ENCODE measurements at places on chromosomes 13 and 19. TPM values are rescaled to one million over a fixed set of nuclear protein-coding genes. Genes with fewer than 3 reads are reported as not detected.
A peak's percentile ranks its signal among the peaks of the same experiment; 100 is the strongest.

GRCh38 chr13:36038785-36039555 lies 92.2 kb downstream of the DCLK1 start:
- H3K27me3 ChIP-seq: no peaks in the 10 kb centered on the region
- DNase-seq: no peak
- no peaks in the 10 kb centered on the region for H3K4me1 ChIP-seq
- no peaks in the 10 kb centered on the region for H3K36me3 ChIP-seq

- H3K4me1 ChIP-seq: peaks cover 4% of the 10 kb centered on the region
- peak; percentile 31 for DNase-seq
- no peak overlapping the region for H3K27ac ChIP-seq
- H3K36me3 ChIP-seq: no peaks in the 10 kb centered on the region
- H3K27me3 ChIP-seq: no peaks in the 10 kb centered on the region
These were observed 8.9 kb downstream of the IGFL3 start for GRCh38 chr19:46115396-46116106.

DNA sequence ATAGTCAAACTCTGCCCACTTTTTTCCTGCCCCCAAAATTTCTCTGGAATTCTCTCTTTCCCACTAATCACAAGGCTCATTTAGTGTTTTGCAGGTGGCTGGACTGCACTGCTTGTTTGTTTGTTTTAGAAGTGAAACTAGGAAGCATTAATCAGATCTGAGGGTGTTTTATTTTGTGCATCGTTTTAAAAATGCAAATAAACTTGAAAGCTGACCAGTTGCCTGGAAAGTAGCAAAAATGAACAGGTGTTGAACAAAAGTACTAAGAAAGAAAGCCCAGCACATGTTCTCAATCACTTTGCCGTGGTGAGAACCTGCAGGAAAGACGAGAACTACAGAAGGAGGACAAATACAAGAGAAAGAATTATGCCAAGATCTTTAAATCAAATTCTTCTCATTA lies 365.5 kb downstream of the PCDH9 start:
- no peak overlapping the region for H3K27ac ChIP-seq
- H3K27me3 ChIP-seq: no peaks in the 10 kb centered on the region
- H3K4me1 ChIP-seq: no peaks in the 10 kb centered on the region
- H3K36me3 ChIP-seq: no peaks in the 10 kb centered on the region
- no peak overlapping the region for H3K4me3 ChIP-seq
- DNase-seq: no peak

DNA sequence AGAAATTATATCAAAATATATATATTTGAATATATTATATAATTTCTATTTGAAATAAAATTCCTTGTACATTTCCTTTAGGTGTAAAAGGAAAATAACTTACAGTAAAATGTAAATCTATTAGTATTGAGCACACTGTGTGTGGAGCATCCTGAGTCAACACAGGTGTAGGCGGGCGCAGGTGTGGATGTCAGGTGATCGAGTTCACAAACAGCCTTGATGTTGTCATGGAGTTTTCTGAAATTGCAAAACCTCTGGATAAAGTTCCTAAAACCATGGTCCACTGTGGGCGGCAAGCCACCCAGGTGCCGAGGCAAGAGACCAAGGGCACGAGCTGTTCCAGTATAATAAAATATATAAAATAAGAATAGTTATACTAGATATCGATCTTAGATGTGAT lies 27.7 kb upstream of the MCF2L start:
- H3K4me3 ChIP-seq: no peak overlapping the region
- H3K36me3 ChIP-seq: no peaks in the 10 kb centered on the region
- H3K27ac ChIP-seq: no peak overlapping the region
- DNase-seq: no peak
- H3K27me3 ChIP-seq: no peaks in the 10 kb centered on the region
- H3K4me1 ChIP-seq: peaks cover 4% of the 10 kb centered on the region

DNA sequence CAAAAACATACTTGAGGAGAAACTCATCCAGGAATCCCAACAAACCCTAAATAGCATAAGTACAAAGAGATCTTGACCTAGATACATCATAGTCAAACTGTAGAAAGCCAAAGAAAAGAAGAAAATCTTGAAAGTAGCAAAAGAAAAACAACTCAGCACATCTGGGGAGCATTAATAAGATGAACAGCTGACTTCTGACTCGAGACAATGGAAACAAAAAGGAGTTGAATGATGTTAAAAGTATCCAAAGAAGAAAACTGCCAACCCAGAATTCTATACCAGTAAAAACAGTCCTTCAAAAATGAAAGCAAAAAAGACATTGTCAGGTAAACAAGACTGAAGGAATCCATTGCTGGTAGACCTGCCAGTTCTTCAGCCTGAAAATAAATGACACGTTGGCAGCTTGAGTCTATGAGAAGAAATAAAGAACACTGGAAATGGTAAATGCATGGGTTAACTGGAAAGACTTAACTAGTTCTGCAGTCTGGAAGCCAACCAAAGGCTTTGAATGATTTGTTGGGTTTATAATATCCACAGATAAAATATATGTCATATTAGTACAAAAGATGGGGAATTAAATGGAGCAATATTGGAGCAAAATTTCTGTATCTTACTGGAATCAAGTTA lies 46.8 kb downstream of the TSSK6 start:
- no peaks in the 10 kb centered on the region for H3K27me3 ChIP-seq
- no peak for DNase-seq
- peaks cover 24% of the 10 kb centered on the region for H3K36me3 ChIP-seq
- peaks cover 30% of the 10 kb centered on the region for H3K4me1 ChIP-seq
- no peak overlapping the region for H3K27ac ChIP-seq

- no peak for DNase-seq
- H3K36me3 ChIP-seq: peaks cover 6% of the 10 kb centered on the region
- H3K4me1 ChIP-seq: peaks cover 21% of the 10 kb centered on the region
These were observed 939 bp upstream of the RANBP3 start for GRCh38 chr19:5978606-5979552.

DNA sequence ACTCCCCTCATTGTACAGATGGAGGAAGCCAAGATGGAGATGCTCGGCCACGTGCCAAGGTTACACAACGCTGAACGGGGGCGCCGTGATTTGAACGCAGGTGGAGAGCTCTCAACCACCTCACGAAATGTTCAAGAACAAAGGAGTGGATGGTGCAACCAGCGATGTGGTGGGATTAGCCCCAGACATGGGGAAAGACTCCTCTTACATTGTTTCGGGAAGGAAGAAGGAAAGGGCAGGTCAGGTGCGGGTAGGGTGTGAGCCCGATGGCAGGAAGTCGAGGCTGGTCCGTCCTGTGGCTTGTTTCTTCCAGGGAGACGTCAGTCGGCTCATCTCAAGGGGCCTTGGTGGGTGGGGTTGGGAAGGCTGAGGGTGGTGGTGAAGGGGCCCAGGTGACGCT lies 7.1 kb upstream of the KLK14 start:
- no peaks in the 10 kb centered on the region for H3K36me3 ChIP-seq
- no peak overlapping the region for H3K4me3 ChIP-seq
- DNase-seq: no peak
- H3K27me3 ChIP-seq: no peaks in the 10 kb centered on the region
- no peak overlapping the region for H3K27ac ChIP-seq

- H3K27ac ChIP-seq: no peak overlapping the region
- H3K36me3 ChIP-seq: no peaks in the 10 kb centered on the region
- no peaks in the 10 kb centered on the region for H3K27me3 ChIP-seq
These were observed 481 bp downstream of the FGF22 start for GRCh38 chr19:640161-640558.

DNA sequence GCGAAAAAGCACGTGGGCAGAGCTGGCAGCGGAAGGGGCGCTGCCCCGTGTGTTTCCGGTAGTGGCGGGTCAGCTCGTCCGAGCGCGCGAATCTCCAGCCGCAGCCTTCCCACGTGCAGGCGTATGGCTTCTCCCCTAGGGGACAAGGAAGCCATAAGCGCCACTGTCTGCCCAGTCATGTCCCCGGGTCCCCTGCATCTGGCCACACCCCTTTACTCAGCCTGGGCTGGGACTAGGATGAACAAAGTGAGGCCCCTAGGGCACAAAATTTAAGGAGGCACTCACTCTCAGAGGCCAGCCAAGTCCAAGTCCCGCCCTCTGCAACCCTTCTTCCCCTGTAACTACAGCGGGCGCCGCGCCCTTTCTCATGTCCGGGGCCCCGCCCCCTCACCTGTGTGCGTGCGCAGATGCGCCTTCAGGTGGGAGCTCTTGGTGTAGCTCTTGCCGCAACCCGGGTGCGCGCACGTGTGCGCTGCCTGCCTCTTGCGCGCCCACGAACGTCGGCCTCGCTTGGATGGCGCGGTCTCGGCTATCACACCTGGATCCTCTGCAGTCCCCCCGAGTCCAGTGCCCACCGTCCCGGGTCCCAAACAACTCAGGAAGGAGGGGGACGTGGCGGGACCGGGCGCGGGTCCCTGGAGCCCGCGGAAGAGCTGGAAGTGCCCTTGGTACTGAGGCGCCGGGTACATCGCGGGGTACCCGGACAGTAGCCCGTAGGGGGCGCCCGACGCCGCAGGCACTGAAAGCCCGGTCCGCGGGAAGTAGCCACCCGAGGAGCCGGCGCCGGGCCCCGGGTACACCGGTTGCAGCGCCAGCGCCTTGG lies 1.9 kb downstream of the KLF1 start:
- H3K4me1 ChIP-seq: peaks cover 15% of the 10 kb centered on the region
- DNase-seq: peak; percentile 57
- H3K4me3 ChIP-seq: peak overlapping the region; percentile 69

GRCh38 chr19:18220632-18221275 lies 5.5 kb downstream of the PDE4C start:
- no peaks in the 10 kb centered on the region for H3K36me3 ChIP-seq
- no peak overlapping the region for H3K4me3 ChIP-seq
- no peaks in the 10 kb centered on the region for H3K27me3 ChIP-seq
- DNase-seq: no peak
- H3K4me1 ChIP-seq: peaks cover 8% of the 10 kb centered on the region
- no peak overlapping the region for H3K27ac ChIP-seq

DNA sequence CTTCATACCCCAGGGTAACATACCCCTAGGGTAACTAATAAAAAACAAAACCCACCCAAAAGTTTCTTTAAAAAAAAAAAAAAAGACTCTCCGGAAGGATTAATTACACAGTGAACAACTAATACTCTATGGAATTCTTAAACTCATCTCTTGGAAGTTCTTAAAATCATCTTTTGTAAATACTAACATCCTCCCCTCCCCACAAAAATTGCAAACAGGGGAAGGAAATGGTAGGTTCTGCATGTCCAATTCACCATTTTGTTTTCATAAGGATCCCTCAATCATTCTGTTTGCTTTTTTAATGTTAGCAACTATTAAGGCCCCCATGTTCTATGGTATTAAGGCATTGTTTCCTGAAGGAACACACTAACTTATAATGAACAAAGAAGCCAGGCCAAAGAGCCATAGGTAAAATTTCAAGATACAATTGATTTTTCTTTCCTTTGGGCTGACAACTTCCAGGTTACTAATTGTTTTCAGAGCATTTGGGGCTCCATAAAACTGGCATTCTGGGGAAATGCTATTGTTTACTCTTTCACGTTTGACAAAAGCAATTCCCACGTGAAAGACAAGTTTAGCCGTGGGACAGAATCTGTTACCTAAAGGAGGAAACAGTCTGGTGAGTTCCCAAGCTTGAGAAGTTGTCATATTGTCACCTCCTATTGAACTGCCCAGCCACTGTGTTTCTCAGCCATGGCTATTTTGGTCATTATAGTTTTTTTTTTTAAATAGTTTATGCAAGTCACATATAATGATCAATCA lies 107.0 kb downstream of the FLT1 start:
- no peak overlapping the region for H3K4me3 ChIP-seq
- no peaks in the 10 kb centered on the region for H3K27me3 ChIP-seq
- no peak for DNase-seq
- H3K36me3 ChIP-seq: peaks cover 1% of the 10 kb centered on the region

DNA sequence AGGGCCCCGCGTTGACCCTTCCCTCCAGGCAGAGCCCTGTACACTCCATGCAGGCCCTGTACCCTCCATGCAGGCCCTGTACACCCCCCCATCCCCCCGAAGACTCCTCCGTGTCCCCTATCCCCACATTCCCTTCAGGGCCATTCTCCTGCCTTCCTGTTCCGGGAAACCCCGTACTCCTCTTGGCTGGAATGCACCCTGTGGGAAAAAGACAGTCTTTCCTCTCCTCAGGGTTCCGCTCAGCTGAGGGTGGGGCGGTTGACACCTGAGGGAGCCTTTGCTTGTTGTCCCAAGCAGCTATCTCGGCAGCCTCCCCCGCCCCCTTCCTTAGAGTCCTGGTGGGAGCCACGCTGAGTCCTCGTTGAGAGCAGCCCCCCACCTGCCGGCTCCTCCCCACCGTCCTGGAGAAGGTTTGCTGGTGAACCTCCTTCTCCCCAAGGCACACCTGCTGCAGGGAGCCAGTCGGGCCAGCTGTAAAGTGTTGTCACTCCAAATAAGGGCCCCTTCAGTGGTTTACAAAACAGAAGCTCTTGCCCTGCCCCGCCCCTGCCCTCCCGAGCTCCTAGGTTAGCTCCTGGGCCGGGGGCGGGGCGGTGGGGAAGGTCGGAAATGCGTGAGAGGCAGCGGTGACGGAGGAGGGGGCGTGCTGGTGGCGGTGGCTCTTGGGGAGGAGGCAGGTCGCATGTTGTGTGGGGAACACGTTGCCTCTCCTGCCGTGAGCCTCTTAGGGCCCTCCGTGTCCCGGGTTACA lies 1.5 kb downstream of the GNA11 start:
- H3K4me3 ChIP-seq: peak overlapping the region; percentile 77
- H3K27me3 ChIP-seq: no peaks in the 10 kb centered on the region
- no peak overlapping the region for H3K27ac ChIP-seq
- H3K4me1 ChIP-seq: peaks cover 17% of the 10 kb centered on the region
- no peaks in the 10 kb centered on the region for H3K36me3 ChIP-seq

- no peak overlapping the region for H3K4me3 ChIP-seq
- H3K27me3 ChIP-seq: no peaks in the 10 kb centered on the region
- H3K4me1 ChIP-seq: no peaks in the 10 kb centered on the region
- no peaks in the 10 kb centered on the region for H3K36me3 ChIP-seq
These were observed 117.7 kb upstream of the GJB6 start for GRCh38 chr13:20349564-20350381.

GRCh38 chr19:6164906-6165531 lies 29.6 kb downstream of the ACSBG2 start:
- no peaks in the 10 kb centered on the region for H3K36me3 ChIP-seq
- no peak overlapping the region for H3K27ac ChIP-seq
- no peak for DNase-seq
- no peaks in the 10 kb centered on the region for H3K27me3 ChIP-seq
- no peak overlapping the region for H3K4me3 ChIP-seq
- H3K4me1 ChIP-seq: no peaks in the 10 kb centered on the region

DNA sequence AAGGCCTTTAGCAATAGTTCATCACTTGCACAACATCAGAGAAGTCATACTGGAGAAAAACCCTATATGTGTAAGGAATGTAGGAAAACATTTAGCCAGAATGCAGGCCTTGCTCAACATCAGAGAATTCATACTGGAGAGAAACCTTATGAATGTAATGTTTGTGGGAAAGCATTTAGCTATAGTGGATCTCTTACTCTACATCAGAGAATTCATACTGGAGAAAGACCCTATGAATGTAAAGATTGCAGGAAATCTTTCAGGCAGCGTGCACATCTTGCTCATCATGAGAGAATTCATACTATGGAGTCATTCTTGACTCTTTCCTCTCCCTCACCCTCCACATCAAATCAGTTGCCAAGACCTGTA lies 19.8 kb downstream of the ZNF583 start:
- H3K4me1 ChIP-seq: no peaks in the 10 kb centered on the region
- H3K36me3 ChIP-seq: no peaks in the 10 kb centered on the region
- DNase-seq: no peak
- H3K27me3 ChIP-seq: no peaks in the 10 kb centered on the region
- no peak overlapping the region for H3K4me3 ChIP-seq
- no peak overlapping the region for H3K27ac ChIP-seq

The DPF1 gene
- polyA plus RNA-seq: 4.0 TPM

The B3GLCT gene
- 0.66 TPM for polyA plus RNA-seq

The B9D2 gene
- polyA plus RNA-seq: 13.9 TPM

The CFAP97D2 gene
- not detected for polyA plus RNA-seq

The RNF113B gene
- not detected for polyA plus RNA-seq

The TMEM86B gene
- polyA plus RNA-seq: 1.7 TPM

The RGCC gene
- polyA plus RNA-seq: 11.9 TPM

The PBX4 gene
- 2.7 TPM for polyA plus RNA-seq

The TUBB4A gene
- polyA plus RNA-seq: 12.1 TPM
